GM23248 (cell line): ENCODE measurements at places on chromosomes 3 and 15.

DNA sequence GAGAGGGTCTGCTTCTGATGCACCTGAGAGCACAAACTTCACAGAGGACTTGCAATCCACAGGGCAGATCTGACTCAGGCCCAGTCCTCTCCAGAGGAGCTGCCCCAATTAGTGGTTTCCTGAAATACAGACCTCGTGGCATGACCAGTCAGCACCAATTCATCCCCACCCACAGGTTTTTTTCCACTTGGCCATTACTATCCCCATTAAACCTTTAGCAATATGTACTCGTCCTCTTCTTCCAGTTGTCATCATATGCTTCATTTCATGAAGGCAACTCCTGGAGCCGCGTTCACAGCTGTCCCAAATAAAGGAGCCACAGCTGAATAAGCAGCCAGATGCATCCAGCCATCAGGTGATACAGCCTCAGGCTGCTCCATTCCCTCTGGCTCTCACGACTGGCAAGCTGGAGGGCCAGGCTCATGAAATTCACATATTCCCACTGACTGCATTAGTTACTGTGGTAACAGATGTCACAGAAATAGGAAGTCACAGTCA is 163.1 kb downstream of the FMN1 start:
- no peaks in the 10 kb centered on the region for H3K36me3 ChIP-seq
- peak overlapping the region; percentile 49 for H3K27ac ChIP-seq
- no peak overlapping the region for H3K4me3 ChIP-seq
- no peaks in the 10 kb centered on the region for H3K27me3 ChIP-seq

GRCh38 chr3:180184816-180185215 is 148.1 kb upstream of the PEX5L start:
- no peak overlapping the region for H3K4me3 ChIP-seq
- DNase-seq: peak; percentile 27
- no peaks in the 10 kb centered on the region for H3K36me3 ChIP-seq
- H3K4me1 ChIP-seq: no peaks in the 10 kb centered on the region
- H3K27me3 ChIP-seq: no peaks in the 10 kb centered on the region
- H3K27ac ChIP-seq: no peak overlapping the region

DNA sequence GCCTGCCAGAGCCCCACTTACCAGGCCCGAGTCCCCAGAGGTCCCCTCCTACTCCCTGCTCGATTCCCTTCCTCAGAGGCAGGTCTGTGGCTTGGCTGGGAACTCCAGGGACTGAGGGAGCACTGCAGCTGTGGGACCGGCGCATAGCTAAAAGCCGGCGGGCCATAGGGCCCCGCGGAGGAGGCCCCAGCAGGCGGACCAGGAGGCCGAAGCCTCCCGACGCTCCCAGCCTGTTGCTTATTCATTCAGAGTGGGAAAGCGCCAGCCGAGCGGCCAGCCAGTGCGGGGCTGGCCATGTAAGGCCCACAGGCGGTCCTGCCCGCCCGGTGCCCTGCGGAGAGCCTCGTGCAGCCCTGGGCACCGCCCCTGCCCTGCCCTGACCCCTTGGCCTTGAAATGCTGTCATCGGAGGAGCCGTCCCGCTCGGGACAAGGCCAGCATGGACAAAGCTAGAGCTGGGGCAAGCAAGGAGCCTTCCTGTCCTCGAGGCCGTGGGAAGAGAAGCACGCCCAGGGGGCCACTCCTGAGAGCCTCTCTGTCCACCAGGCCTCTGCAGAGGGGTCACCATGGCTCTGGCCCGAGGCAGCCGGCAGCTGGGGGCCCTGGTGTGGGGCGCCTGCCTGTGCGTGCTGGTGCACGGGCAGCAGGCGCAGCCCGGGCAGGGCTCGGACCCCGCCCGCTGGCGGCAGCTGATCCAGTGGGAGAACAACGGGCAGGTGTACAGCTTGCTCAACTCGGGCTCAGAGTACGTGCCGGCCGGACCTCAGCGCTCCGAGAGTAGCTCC is at the start of gene LOXL1:
Gene LOXL1, plus strand, starts transcription at position 244 of the 784 bp plus-strand sequence. Its CDS starts 322 bp downstream, at position 566.
- no peaks in the 10 kb centered on the region for H3K36me3 ChIP-seq
- peak within 1 kb of the TSS; percentile 94 for H3K27ac ChIP-seq
- no peaks in the 10 kb centered on the region for H3K27me3 ChIP-seq

DNA sequence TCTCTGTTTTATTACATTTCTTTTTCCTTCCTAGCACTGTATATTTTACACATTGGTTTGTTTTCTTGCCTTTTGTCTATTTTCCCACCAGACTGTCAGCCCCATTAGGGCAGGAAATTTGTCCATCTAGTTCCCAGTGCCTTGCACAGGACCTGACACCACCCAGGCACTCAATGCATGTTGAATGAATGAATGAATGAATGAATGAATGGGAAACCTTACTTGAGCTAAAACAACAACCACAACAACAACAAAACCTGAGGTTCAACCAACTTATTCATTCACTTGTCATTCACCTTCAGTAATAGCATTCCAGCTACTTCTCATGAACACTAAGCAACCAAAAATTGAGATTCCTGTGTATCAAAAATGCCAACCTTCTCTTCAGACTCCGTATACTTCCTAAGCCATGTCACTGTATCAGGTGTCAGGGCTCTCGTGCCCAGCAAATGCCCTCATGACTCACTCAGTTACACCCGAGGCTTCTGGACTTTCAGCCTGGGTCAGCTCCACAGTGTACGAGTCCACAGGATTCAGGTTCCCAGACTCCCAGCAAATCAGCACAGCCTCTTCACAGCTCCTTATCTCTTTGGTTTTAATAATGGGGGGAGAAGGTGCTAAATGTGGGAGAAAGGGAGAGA is 37.3 kb downstream of the FSD2 start:
- no peak overlapping the region for H3K27ac ChIP-seq
- no peaks in the 10 kb centered on the region for H3K36me3 ChIP-seq
- H3K4me3 ChIP-seq: no peak overlapping the region
- H3K4me1 ChIP-seq: no peaks in the 10 kb centered on the region
- H3K27me3 ChIP-seq: no peaks in the 10 kb centered on the region

GRCh38 chr3:149276619-149277018 is 55.0 kb upstream of the CP start:
- no peaks in the 10 kb centered on the region for H3K36me3 ChIP-seq
- no peak for DNase-seq
- peaks cover 25% of the 10 kb centered on the region for H3K4me1 ChIP-seq
- no peak overlapping the region for H3K4me3 ChIP-seq
- H3K27me3 ChIP-seq: no peaks in the 10 kb centered on the region

- no peak for DNase-seq
- H3K36me3 ChIP-seq: no peaks in the 10 kb centered on the region
- no peaks in the 10 kb centered on the region for H3K27me3 ChIP-seq
- H3K4me1 ChIP-seq: no peaks in the 10 kb centered on the region
These were observed 118.1 kb downstream of the LRRK1 start for GRCh38 chr15:101037090-101037830.
